Left cardiac atrium (tissue), 4 donors: ENCODE measurements at places on chromosomes 7 and 10. TPM values are rescaled to one million over a fixed set of nuclear protein-coding genes. Genes with fewer than 3 reads are reported as not detected.

Gene CNPY1
- not detected for total RNA-seq

Gene GLCCI1
- 6.4 TPM for total RNA-seq

GRCh38 chr10:11118686-11119085, 101.0 kb downstream of the CELF2 start:
- no peak for DNase-seq

- no peak for DNase-seq
Measured at GRCh38 chr10:62589689-62590088, 214.8 kb upstream of the ADO start.

DNA sequence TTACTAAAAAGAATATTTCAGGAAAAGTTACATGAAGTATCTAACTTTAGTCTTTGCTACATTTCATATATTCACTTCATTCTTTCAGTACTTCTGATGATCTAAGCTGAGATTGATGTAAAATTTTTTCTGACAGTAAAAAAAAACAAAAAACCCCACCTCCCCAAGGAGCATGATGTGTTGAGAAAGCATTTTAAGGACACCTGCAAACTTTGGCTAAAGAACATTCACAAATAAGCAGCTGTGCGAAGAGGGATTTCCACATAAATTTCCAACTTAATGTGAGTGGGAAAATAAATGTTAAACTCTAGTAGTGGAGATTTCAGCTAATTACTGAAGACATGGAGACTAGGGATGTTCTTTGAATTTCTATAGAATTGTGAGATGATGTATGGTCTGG, 35.5 kb downstream of the DLD start:
- no peak for DNase-seq

GRCh38 chr10:56920601-56921261, 559.7 kb upstream of the ZWINT start:
- no peak for DNase-seq

DNA sequence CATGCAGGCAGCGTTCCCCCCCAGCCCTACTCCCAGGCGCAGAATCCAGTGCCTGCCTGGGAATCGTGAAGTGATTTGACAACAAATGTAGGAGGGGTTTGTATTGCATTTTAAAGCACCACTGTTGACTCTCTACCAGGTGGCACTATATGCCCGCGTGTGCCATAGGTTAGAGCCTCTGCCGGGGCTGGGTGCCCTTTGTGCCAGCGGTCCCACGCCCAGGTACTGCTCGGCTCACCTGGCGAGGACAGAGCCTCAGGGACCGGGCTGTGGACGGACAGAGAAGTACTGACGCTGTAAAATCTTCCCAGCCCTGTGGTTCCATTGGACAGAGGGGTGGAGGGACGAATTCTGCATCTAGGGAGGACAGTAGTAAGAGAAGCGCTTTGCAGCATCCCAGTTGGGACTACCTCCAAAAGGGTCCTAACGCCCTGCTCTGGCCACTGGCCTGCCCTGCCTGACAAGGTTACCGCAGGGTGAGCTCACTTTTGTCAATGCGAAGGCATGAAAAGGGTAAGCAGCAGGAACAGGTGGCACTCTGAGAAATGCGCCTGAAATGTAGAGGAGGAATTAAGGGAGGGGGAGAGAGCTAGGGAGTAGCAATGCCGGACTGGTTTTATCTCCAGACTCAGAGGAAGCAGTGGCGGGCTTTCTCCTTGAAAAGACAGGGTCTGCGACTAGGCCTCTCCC, 788 bp upstream of the CACNA2D1 start:
- no peak for DNase-seq
